Endothelial cell (in vitro differentiated cells): ENCODE measurements at places on chromosomes 7 and 10.

- DNase-seq = no peak
Measured at GRCh38 chr10:119183664-119184412, 5.2 kb upstream of the PRDX3 start.

GRCh38 chr10:113980408-113981087, 63.1 kb upstream of the ADRB1 start:
- DNase-seq = no peak

- DNase-seq = no peak
Measured at GRCh38 chr10:34413756-34414587, 401.1 kb downstream of the PARD3 start.

GRCh38 chr10:3048119-3049019, 19.0 kb upstream of the PFKP start:
- no peak for DNase-seq

GRCh38 chr10:11162828-11163599, 145.3 kb downstream of the CELF2 start:
- DNase-seq = no peak

GRCh38 chr7:79615466-79615865, 162.0 kb upstream of the MAGI2 start:
- DNase-seq = no peak

DNA sequence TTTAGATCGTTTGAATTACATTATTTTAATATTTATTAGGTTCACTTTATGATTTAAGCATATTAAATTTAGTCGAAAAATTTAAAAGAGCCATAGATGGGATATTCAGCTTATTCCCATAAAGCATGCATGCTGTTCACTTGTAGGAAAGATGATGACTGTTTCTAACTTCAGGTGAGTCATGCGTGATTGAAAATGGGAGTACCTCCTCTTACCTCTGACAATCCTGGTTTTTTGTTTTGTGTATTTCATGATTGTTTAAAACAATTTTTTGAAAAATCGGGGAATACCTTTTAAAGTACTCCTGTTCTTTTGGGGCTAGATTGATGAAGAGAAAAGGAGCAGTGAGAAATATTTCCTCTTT, 1.4 kb downstream of the TNKS2 start:
- no peak for DNase-seq

GRCh38 chr10:112721080-112721698, 228.9 kb upstream of the TCF7L2 start:
- DNase-seq = peak; percentile 30

DNA sequence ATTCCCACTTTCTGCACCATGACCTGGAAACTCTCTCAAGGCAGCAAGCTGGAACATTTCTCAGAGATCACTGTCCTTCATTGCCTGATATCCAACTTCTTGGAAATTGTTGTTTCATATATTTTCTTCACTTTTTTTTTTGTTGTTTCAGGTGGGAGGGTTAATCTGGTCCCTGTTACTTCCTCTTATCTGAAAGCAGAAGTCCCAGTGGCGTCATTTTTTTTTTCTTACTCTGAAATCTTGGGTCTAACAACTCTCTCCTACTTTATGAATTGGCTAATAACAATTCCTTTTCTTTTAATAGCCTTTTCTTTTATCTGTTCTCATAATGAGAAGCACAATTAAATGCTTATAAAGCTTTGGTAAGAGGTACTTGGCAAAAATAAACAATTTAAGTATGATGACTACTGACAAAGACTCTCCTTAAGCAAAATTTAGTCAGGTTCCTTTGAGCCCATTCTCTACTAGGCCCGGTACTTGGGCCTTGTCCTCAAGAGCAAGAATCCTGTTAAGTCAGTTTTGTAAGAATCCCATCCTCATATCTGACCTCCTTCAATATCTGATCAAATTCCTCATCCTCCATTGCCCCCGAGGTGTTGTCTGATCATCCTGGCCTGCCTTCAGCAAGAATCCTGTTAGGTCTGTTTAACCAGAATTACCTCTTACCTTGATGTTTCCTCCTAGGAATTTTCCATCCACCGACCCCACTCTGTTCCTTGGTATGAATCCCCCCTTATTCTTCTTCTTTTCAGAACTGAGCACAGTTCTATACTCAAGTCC, 11.5 kb upstream of the CC2D2B start:
- DNase-seq = no peak

- DNase-seq = no peak
Measured at GRCh38 chr10:21022821-21023220, 125.7 kb upstream of the NEBL start.

DNA sequence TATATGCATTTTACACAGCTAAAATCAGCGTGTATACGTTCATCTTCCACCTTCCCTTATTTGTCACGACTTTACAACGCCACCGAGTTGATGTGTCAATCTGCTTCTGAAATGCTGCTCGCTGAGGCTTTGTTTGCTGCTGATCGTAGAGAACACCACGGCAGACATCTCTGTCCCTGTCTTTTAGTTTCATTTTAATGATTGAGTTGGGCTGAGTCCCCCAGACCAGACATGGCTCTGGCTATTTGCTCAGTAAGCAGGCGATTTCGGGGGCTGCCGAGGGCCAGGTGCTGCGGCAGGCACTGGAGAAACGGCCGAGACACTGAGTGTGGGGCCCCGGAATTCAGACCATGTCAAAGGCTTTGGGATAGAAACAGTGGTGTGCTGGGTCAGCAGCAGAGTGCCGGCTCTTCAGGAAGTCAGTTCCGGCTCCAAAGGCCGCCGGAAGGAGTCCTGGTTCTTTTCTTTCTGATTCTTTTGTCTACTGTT, 5.0 kb downstream of the LRRC27 start:
- DNase-seq = no peak

DNA sequence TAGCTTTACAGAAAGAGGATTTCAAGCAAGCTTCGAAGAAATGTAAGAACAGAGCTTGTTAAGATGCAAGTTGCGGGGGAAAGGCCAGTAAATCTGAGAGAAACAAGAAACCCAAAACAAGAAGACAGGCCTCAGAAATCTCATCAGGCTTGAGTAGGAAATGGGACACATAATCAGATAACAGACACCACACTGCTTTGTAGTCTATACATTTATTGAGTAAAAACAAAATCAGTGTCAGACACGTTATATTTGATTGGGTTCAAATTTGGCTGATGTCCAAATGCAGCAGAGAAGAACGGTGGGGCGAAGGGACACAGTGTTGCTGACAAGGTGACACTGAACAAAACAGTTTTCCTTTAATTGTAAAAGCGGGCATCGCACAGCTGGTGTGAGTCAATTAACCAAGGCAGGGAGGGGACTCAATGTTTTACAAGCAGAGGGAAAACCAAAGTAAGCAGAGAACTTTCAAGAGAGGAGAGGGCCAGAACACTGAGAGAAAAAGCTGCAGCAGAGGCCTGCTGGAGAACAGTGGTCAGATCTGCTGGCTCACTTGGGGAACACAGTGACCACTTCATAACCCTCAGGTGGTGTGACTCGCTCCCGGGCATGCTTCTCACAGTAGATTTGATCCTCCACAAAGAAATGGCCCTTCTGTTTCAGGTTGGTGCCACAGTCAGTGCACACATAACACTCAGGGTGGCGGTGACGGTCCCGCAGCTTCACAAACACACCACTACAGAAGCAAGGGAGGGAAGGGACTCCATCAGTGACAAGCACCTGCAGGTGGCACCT, 43.5 kb downstream of the ACSM6 start:
- no peak for DNase-seq

DNA sequence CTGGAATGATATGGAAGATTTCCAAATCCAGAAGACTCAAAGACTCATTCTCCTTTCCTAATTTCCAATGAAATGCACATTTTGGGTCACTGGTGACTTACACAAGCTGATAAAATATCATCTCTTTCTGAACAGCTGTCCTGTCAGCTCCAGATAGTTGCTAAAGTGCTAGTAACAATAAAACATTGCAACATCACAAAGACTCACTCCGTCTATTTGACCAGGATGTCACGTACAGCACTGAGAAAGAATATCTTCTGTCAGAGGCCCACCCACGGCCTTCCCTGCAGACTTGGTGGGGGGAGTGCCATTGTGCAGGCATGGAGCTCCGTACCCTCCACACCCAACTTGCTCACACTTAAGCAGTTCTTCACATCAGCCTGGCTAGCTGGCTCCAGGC, 78.9 kb upstream of the EGR2 start:
- DNase-seq = no peak

DNA sequence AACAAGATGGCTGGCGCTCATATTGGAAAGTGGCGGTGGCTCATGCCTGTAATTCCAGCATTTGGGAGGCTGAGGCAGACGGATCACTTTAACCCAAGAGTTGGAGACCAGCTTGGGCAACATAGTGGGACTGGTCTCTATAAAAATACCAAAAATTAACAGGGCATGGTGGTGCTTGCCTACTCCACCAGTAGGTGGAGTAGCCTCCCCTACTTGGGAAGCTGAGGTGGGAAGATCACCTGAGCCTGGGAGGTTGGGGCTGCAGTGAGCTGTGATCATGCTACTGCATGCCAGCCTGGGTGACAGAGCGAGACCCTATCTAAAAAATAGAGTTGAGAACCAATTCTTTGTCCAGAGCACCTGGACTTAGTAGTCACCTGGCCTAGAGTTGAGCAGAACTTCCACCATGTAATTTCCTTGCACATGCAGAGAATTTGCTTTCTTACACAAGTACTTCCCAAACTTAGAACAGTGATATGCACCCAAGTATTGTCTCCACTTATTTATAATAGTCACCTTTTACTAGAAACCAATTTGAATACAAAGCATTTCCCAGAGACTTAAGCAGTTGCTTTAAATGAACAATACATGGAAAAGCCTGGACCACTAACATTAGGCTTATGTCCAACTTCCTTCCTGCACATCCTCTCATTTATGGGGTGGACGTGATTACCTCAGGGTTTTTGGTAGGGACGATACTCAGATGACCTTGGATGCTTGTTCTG, 15.9 kb downstream of the LAMB4 start:
- DNase-seq = peak; percentile 25

GRCh38 chr10:120172356-120172755, 279.8 kb downstream of the SEC23IP start:
- DNase-seq = no peak

DNA sequence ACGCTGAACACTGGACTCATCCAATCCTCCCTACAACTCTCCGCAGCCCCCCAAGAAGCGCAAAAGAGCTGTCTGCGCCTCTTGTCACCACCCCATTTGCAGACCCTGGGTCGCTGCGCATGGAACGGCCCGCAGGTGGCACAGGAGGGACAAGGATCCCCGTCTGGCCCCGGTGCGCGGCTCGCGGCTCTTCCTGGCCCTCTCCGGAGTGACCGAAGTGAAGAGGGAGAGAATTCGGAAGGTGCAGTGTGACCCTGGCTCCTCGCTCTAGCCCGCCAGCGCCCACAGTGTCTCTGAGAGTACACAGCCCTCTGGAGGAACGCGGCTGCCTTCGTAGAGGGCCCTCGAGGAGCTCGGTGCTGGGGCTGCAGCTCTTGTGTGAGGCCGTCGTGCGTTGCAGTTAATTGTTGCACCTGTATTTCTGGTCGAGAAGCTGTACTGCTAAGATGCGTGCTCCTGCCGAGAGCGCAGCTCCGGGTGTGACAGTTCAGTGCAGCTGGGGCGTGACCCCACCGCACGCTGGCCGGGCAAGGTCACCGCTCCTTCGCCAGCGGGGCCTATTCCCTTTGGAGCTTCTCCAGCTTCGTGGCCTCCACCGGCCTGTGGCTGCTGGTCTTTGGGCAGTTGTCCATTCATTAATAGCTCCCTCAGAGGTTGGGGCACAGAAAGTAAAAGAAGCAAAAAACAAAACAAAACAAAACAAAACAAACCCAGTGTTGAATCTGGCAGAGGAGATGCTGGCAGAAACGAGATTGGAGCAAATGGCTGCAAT, 119.0 kb downstream of the SEC23IP start:
- DNase-seq = no peak
